ENCODE measurements at places on chromosomes 7 and 10.
A peak's percentile ranks its signal among the peaks of the same experiment; 100 is the strongest.

DNA sequence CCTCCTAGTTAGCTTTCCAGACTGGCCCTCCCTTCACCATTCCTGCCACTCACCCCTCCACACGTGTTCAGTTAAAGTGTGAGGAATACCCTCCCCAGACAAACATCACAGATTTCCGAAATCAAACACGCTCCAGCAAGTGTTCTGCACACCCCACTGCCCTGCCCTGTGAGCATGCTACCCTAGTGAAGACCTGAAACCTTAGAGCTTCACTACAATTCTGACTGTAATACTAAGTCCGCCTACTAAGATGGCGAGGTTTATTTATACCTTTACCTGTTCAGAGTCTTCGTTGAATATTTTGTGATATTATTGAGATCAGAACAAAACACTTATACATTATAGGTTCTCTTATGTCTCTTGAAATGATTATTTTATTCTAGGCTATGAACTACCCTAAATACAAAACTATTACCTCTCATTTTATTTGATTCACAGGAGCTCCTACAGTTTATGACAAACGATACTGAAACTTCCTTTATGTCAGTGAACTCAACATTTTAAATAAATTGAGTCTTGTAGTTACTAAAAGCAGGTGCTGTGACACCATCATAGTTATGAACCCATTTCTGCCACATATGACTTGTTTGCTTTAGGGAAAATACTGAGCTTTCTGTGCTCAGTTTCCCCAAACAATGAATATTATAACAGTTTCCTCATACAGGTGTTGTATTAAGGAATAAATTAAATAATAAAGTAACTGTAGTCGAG lies 8.6 kb downstream of the SCIN start:
- DNase-seq = no peak

DNA sequence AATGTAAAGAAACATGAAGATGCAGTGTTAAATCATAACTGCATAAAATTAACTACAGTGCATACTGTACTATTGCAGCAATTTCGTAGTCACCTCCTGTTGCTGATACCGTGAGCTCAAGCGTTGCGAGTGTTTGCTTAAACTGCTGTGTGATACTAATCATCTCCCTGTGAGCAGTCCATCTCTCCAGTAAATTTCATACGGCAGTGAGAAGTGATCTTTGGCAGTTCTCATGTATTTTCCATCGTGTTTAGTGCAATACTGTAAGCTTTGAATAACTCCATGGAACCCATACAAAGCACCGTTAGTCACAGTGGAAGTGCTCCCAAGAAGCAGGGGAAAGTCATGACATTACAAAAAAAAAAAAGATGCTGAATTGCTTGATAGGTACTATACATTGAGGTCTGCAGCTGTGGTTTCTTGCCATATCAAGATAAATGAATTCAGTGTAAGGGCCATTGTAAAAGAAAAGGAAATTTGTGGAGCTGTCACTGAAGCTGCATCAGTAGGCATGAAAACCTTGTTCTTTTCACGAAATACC lies 360.4 kb downstream of the EXOC4 start:
- DNase-seq = no peak

GRCh38 chr10:60271319-60272040 lies 118.2 kb downstream of the ANK3 start:
- no peak for DNase-seq

- peak; percentile 49 for DNase-seq
These were observed 92.4 kb upstream of the JCAD start for GRCh38 chr10:30151581-30152389.

- peak; percentile 76 for DNase-seq
These were observed 43.4 kb downstream of the SORBS1 start for GRCh38 chr10:95517536-95518454.

DNA sequence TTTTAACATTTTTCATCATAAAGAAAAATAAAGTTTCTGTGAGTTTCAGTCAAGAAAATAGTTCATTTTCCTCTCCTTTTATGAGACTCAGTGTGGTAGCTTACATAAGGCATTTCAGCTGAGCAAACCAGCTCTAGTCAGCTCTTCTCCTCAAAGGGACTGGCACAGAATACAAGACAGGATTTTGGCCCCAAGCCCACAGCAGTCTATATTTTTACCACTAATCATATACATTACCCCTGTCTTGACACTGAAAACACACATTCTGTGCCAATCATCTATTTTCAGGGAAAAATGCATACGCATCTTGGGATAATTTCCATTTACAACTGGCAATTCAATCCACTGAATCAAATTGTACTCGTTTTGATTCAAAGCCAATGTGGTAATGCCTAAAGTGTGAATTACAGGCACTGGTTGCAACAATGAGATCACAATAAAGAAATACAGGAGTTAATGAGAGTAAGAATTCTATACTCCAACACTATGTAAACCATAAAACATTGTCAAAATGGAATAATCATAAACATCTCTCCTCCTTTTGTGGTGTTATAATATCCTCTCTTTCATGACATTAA lies 186.4 kb downstream of the CACNA2D1 start:
- no peak for DNase-seq

GRCh38 chr10:78821052-78821451 lies 247.7 kb upstream of the ZMIZ1 start:
- DNase-seq = no peak

GRCh38 chr7:39321909-39322498 lies 244.2 kb upstream of the YAE1 start:
- DNase-seq = no peak

DNA sequence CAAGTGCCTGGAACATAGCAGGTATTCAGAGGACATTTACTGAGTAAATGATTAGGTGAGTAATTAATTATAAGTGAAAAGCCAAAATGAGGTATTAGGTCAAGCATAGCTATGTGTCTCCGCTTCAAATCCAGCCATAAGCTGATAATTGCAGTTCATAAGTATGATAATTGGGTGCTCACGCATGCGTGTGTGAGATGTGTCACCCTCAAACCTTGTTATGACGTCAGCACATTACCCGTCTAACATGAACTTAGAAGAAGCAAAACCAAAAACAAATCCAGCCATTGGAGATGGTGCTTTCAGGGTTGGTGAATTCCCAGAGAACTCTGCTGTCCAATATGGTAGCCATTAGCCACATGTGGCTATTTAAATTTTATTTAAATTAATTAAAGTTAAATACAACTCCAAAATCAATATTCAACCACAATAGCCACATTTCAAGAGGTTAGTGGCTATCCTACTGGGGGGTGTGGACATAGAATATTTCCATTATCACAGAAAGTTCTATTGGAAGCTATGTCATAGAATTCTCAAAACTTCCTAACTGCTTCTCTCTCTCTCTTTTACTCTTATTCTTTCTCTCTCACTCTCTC lies at the start of gene CPA5:
CPA5 (plus strand) TSS at position 546 of the 596 bp plus-strand sequence. CDS start 1,670 bp downstream, outside the sequence.
- no peak for DNase-seq

- DNase-seq = no peak
These were observed 292.9 kb downstream of the BAMBI start for GRCh38 chr10:28970231-28970630.

- DNase-seq = no peak
These were observed 23.2 kb downstream of the STMP1 start for GRCh38 chr7:135685306-135686084.

GRCh38 chr7:138663725-138664710 lies 37.1 kb downstream of the SVOPL start:
- peak; percentile 49 for DNase-seq

- peak; percentile 34 for DNase-seq
These were observed 993 bp downstream of the ZC3HAV1 start for GRCh38 chr7:139108266-139109187.

- DNase-seq = peak; percentile 77
These were observed 382.5 kb upstream of the KIAA1217 start for GRCh38 chr10:23826421-23826820.

DNA sequence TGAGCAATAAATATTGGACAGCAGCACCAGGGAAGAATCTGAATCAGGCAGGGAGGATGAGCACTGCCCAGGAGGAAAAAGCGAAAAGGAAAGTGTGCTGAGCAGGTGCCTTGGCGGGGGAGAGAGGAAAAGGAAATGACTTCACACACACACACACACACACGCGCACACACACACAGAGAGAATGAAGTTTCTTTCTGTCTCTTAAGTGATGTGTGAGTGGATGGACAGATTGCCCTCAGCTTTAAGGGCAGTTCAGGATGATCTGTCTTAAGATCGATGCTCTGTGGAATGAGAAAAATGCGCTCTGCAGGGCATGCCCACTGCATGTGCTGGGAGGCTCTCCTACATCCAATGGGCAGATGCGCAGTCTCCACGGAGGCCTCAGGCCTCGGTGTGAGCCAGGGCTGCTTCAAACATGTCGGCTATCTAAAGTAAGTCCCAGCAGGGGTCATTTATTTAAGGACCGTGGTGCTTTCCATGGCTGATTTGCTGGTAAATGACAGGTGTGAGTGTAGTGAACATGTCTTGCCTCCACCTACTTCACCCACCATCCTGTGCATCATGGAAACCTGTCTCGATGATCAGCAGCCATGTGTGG lies 2.5 kb upstream of the ACBD5 start:
- peak; percentile 78 for DNase-seq

DNA sequence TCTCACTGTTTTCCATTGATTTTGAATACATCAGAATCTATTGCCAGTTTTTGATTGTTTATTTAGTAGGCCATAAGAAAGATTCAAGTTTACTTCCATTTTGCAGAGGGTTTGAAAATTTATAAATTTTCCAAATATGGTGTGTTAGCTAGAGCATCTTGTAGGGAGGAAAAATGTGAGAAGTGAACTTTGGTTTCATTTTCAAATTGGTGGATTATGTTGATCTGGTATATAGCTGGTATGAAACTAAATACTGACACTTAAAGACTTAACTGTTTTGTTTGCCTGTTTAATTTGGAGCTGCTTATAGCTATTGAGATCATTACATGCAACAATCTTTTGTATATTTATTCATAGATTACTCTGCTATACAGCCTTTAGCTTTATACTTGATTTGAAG lies 108.1 kb downstream of the ADAM22 start:
- DNase-seq = no peak

DNA sequence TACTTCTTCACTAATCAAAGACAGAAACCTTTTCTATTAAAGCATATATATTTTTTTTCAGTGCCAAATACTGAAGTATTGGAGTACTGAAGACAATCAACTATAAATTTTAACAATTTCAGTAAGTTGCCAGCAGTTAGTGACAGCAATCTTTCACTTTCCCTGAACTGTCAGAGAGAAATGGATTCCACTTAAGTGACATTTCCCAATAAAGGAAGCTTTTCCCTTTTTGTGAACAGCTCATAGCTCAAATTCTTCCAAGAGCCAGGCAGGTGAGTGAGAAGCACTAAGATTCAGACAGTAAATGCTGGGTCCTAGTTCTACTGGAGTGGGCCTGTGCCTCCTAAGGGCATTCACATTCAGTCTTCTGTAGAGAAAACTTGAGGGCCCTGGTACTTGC lies 142.0 kb downstream of the SRPK2 start:
- DNase-seq = no peak

GRCh38 chr7:157784041-157784835 lies 447.4 kb downstream of the DNAJB6 start:
- DNase-seq = no peak

DNA sequence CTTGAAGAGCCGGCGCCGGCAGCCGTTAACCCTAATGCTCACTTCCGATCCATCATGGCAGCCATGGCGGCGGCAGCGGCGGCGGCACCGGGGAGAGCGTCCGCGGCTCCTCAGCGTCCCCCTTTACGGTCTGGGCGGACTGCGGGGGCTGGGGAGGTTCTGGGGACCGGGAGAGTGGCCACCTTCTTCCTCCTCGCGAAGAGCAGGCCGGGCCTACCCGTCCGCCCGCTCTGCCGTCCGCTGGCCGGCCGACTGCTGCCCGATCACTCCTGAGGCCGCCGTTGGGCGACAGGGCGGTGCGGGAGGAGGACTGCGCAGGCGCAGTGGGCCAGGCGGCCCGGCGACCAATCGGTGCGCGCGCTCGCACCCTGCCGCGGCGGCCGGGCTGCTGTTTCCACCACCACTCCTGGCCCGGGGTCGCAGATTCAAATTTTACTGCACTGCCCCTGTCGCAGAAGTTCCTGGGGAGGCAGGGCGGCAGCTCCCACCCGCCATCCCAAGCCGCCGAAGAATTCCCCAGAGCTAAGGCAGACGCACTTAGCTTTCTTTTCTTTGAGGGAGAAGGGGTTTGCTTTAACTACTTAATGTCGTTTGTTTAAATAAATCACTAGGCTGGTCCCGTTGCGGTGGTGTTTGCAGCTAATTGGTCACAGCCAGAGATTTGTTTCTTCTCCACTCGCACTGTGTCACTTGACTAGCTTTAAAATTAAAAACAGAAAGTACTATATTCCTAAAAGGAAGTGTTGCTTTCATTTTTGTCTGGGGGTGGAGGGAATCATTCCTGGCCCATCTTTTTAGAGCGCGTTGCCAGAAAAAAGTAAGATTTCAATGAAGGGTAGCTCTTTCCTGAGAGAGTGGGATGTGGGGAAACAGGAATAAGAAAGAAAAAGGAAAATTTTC lies at the start of gene KIF5B:
KIF5B (minus strand) TSS at position 290 of the 900 bp plus-strand sequence. CDS start 452 bp downstream, outside the sequence.
- peak; percentile 95 for DNase-seq

DNA sequence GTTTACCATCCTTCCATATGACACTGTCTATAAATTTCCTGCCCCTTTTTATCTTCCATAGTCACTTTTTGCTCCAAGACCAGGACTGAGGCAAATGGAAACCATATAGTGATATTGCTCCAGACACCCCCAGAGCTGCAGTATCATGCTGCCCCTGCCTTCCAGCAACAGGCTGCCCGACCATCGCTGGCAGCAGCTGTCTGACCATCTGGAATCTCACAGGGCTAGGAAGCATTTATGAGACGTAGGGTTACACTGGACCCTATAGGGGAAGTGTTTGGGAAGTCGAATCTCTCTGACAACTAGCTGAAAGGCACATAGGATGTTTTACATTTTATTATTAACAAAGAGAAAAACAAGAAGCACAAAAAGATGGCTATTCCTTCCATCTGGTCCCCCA lies 19.4 kb downstream of the ENO4 start:
- no peak for DNase-seq

DNA sequence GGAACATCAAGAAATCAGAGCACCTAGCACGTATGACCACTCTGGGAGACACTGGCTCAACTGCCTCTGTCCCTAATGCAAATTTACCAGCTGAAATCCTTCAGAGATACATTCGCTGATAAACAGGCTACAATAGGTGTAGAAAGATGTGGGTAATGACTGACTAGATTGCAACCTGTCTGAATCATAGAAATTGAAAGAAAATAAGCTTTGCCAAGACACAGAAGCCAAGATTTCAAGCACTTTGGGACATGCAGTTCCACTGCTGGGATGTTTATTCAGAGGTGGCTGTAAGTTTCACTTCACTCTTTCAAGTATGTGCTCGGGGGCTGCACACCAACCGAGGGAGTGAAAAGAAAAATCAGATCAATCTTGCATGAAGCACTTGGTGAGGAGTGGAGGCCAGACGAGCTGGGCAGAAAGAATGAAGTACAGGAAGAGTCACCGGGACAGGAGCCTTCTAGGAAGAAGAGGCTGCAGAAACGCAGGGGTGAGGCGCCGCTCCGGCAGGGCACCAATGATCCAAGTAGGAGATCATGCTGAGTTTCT lies 276.7 kb downstream of the PARD3 start:
- DNase-seq = no peak

GRCh38 chr10:22604344-22605126 lies 109.8 kb downstream of the PIP4K2A start:
- no peak for DNase-seq

- DNase-seq = no peak
These were observed 80.3 kb downstream of the SKAP2 start for GRCh38 chr7:26784118-26784517.

- no peak for DNase-seq
These were observed 22.0 kb upstream of the EEPD1 start for GRCh38 chr7:36131026-36131425.
